Panc1 (cell line): ENCODE measurements at places on chromosomes 5 and 9.

GRCh38 chr9:128822407-128823042, 4.2 kb downstream of the ENDOG start:
- no peak for DNase-seq

- no peak for DNase-seq
Measured at GRCh38 chr9:86734771-86735170, 212.5 kb downstream of the GAS1 start.

GRCh38 chr9:95088421-95089161, 228.9 kb downstream of the FANCC start:
- no peak for DNase-seq

DNA sequence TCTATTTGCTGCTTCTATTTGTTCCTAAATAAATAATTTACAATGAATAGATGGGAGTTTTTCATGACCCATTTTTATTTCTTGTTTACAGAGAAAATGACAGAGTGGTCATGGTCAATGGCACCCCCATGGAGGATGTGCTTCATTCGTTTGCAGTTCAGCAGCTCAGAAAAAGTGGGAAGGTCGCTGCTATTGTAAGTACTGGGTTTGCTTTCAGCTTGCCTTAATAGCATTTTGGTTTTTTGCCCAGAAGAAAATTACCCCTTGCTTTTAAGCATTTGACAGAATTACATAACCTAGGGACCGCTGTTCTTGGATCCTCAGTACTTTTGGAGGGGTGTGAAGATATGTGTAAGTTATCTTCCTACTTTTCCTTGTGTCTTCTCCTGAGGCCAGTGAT, 44.1 kb downstream of the TJP2 start:
- DNase-seq = no peak

GRCh38 chr5:176373100-176373818, 8.0 kb downstream of the ARL10 start:
- DNase-seq = no peak

DNA sequence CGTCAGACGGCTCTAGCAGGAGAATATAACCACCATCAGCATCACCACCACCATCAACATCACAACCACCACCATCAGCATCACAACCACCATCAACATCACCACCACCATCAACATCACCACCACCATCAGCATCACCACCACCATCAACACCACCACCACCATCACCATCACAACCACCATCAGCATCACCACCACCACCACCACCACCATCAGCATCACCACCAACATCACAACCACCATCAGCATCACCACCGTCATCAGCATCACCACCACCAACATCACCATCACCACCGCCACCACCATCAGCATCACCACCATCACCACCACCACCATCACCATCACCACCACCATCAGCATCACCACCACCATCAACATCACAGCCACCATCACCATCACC, 210.7 kb downstream of the C9orf50 start:
- DNase-seq = no peak

GRCh38 chr9:134287591-134288491, 38.4 kb upstream of the RXRA start:
- DNase-seq = no peak

- DNase-seq = no peak
Measured at GRCh38 chr5:91925249-91925648, 542.1 kb upstream of the ARRDC3 start.

- no peak for DNase-seq
Measured at GRCh38 chr9:27542508-27542907, 12.9 kb upstream of the MOB3B start.

GRCh38 chr9:122822938-122823337, 5.5 kb downstream of the PDCL start:
- no peak for DNase-seq

- DNase-seq = no peak
Measured at GRCh38 chr9:129696944-129697655, 31.7 kb downstream of the PRRX2 start.

DNA sequence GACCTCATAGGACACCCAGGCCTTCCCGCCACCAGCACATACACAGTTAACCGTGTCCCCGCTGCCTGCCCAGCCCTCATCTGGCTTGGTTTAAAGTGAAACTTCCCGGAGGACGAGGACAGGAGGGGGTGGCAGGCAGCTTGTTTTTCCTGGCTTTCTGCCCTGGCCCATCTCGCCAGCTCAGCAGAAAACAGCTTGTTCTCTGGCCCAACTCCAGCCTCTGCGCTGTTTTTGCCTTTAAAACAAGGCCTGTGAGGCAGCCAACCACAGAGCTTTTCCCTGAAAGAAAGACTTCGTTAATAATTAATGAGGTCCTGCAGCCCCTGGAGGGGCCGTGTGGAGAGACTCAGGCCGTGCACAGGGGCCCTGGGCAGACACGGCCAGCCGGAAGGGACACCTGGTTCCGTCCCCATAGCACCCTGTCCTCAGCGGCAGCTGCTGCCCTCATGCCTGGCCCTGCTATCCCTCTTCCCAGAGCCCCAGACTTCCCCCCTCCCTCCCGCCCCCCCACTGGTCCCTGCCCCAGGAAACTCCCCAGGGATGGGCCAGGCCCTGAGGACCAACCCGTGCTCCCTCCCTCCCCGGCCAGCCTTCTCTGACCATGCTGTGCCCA, 108.7 kb downstream of the RXRA start:
- DNase-seq = no peak

- DNase-seq = no peak
Measured at GRCh38 chr9:126391713-126392661, 65.4 kb downstream of the MVB12B start.

- no peak for DNase-seq
Measured at GRCh38 chr5:172542651-172543131, 88.4 kb upstream of the SH3PXD2B start.

DNA sequence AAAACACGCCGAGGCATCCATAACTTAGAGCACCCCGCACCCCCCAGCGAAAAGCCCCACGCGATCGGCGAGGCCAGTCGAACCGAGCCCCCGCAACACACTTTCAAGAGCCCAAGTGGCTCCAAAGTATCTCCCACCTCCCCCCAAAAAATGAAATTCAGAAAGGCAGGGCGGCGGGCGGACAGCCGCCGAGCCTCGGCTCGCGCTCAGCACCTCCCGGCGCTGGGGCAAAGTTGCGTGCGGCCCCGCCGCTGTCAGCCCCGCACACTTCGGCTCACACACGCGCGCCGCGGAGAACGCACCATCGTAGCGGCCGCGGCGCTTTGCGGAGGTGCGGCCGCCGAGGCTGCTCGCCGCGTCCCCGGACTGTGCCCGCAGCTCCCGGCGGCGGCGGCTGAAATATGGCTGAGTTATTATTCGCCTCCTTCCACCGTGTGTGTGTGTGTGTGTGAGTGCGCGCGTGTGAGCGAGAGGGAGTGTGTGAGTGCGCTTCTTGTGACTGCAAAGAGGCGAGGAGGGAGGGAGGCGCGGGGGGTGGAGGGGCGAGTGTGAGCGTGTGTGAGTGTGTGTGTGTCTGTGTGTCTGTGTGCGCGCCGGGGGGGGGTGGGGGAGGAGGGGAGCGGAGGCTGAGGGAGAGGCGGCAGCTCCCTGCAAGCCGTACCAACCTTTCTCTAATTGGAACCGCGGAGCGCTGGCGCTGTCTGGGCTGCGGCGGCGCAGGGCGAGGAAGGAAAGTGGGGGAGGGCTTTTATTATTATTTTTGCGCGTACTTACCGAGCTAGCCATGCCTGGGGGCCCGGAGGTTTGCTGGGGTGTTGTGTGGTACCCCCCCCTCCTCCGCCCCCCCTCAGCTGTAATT, 599 bp downstream of the MLLT3 start:
- no peak for DNase-seq

DNA sequence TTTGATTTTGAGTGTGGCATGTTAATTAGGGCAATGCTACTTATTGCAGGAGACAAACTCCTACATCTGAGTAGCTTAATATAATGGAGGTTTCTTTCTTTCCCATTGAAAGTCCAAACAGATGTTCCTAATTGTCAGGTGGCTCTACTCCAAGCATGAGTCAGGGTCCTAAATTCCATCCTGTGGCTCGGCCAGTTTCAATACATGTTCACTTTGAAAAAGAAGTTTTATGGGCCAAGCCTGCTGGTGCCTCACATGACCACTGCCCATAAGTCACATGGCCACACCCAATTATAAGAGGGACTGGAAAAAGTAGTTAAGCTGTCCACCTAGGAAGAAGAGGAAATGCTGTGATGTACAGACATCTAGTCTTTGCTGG, 170.4 kb downstream of the ARRDC3 start:
- DNase-seq = no peak

DNA sequence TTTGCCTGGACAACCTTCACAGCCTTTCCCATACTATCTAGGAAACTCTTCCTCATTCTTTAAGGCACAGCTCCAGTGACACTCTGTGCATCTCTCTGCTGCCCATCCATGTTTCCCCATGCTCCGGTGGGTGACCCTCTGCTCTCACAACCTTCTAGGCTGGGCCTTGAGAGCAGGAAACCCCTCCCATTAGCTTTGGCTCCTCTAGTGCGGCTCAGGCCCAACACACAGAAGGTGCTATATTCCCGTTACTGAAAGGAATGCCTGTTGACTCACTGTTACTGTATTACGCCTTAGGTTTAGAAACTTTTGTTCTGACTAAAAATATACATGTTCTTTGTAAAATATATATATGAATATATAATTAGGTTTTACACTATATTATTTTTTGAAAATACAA, 8.1 kb upstream of the CCL28 start:
- no peak for DNase-seq

DNA sequence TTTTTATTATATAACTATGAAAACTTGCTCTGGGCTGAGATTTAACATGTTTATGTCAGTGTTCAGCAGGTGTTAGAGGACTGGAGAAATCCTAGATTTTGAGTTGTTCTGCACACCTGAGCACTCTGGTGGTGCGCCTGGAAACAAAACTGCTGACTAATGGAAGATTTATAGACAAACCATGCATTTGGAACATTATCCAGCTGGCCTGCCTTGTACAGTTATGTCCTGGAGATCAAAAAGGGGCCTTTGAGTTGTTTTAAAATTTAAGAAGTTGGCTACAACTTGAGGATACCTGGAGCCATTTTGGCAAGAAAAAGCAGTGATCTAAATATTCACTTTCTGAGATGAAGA, 5.7 kb upstream of the ARHGEF28 start:
- DNase-seq = no peak

GRCh38 chr5:159883522-159883950, 32.7 kb upstream of the ADRA1B start:
- DNase-seq = no peak

DNA sequence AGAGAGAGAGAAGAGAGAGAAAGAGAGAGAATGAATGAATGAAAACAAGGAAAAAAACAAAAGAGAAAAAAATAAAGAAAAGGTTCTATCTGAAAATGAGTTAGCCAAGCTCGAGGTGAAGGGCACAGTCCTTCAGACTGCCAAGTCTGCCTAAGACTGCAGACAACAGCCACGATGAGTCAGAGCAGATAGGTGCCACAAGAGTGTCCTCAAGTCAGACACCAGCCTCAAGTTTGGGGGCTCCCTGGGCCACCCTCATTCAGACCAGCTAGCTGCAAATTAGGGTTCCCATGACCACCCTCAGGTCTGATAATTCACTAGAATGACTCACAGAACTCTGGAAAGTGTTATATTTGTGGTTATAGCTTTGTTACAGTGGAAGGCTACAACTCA, 13.9 kb upstream of the HABP4 start:
- no peak for DNase-seq

DNA sequence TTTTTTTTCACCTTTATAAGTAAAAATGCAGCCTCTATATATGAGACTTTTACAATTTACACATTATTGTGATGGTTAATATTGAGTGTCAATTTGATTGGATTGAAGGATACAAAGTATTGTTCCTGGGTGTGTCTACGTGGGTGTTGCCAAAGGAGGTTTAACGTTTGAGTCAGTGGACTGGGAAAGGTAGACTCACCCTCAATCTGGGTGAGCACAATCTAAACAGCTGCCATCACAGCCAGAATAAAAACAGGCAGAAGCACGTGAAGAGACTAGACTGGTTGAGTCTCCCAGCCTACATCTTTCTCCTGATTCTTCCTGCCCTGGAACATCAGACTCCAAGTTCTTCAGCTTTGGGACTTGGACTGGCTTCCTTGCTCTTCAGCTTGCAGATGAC, 132.8 kb upstream of the DPYSL3 start:
- DNase-seq = no peak

DNA sequence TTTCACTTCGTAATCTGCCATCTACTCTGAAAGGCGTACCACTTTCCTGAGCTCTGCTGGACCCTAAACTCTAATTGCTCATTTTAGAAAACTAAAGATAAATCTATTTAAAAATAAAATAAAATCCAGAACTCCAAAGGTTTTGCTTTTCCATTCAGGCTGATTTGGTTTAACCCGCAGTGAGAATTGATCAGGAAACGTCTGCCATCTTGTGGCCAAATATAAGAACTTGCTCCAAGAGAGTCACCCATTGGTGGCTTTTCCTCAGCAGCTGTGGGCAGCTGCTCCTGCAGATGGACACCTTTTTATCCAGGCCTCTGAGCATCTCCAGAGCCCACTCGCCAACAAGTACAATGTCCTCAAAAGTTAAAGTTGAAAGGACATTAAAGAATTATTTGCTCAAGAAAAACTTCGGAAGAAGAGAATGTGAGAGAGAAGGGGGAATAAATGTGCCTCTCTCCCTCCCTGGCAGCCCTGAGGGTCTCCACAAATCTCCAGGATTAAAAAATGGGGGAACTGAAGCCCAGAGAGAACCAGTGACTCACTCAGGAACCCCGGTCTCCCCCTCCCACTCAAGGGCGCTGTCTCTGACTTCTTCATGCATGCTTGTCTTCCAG, 4.1 kb downstream of the SAXO1 start:
- no peak for DNase-seq

DNA sequence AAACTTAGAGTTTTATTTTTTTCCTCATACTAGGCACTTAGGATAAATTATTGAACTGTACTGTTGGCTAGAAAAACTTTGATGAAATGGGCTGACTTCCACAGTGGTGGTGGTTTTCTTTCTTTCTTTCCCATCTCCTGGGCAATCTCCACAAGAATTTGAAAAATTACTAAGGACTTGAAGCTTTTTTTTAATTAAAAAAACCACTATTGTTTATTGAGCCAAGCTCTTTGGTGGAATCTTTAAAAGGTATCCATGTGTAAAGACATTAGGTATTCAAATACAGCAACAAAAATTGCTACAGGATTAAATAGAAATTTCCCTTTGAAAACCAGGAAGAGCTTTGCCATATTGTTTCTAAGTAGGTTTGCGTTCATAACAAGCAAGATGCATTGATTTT, 14.1 kb downstream of the MARCHF6 start:
- DNase-seq = no peak

DNA sequence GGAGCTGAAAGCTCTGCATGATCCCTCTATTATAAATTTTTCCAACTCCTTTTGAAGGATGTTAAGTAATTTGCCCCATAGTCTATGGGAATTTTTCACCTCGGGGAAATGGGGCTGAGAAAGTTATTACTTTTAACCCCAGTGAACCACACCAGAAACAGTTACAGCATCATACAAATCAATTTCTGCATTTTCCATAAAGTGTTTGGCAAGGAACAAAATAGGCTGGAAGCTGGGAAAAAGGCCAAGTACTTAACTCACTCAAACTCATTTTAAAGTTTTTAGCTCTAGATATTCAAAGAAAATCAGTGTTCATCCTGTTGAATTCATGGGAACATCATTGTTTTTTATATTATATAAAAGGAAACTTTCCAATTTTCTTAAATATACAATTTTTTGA, 160.9 kb downstream of the SH3GL2 start:
- DNase-seq = no peak
